Fibroblast of skin of back (primary cell): ENCODE measurements at places on chromosomes 13 and 19.

- no peak for DNase-seq
These were observed 236.9 kb downstream of the COL4A1 start for GRCh38 chr13:110070046-110070445.

- peak; percentile 83 for DNase-seq
These were observed 31.9 kb downstream of the PTPRS start for GRCh38 chr19:5308451-5309437.

GRCh38 chr19:48394331-48395169 lies 1.1 kb downstream of the GRIN2D start:
- DNase-seq, result no peak

- no peak for DNase-seq
These were observed 75.0 kb upstream of the VSTM2B start for GRCh38 chr19:29450812-29451211.

- no peak for DNase-seq
These were observed 32.5 kb downstream of the NFIC start for GRCh38 chr19:3398900-3399278.

- DNase-seq, result no peak
These were observed 7.6 kb downstream of the SIGLECL1 start for GRCh38 chr19:51258165-51259160.

DNA sequence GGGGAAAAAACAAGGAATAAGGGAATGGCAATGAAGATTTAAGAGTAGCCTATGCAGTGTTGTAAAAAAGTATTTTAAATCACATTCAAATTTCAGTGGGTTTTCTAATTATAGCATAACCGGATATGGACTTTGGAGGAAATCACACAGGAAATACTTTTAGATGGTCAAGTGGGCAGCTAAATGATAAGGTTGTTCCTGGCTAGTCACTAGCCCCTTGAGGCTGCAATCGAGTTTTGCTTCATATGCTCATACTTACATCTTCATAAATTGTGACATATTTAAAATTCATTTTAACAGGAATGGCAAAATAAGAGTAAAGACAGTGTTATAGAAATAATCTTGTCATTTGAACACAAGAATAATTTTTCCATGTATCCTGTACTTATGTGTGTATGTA lies 88.9 kb downstream of the WDFY2 start:
- DNase-seq, result no peak

DNA sequence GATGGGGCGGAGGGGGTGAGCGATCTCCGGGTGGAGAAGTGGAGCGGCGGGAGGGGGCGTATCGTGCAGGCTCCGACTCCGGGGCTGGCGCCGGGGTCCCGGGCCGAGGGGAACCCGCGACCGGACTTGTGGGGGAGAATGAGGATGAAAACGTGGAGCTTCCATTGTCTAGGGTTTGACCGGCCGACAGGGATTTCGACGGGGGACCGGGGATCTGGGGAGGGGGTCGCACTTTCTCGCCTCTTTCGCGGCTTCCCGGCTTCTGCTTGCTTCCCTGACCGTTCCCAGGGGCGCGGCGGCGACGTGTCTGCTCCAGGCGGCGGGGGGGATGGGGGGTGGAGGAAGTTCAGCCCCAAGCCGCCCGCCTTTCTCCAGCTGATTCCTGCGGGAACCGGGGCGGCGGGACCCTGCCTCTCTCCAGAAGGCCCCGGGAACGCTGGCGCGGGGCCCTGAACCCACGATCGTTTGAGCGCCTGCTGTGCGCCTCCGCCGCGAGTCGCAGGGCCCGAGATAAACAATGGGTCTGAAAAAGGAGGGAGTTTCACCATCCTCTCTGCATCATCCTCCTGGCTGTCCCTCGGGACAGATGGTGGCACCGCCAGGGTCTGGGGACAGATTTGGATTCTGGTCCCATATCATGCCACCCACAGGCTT lies 790 bp downstream of the TPM4 start:
- peak; percentile 57 for DNase-seq

GRCh38 chr19:48968813-48969218 lies 3.7 kb downstream of the FTL start:
- DNase-seq, result no peak

- DNase-seq, result no peak
These were observed 52.4 kb downstream of the TEX29 start for GRCh38 chr13:111372651-111373425.

DNA sequence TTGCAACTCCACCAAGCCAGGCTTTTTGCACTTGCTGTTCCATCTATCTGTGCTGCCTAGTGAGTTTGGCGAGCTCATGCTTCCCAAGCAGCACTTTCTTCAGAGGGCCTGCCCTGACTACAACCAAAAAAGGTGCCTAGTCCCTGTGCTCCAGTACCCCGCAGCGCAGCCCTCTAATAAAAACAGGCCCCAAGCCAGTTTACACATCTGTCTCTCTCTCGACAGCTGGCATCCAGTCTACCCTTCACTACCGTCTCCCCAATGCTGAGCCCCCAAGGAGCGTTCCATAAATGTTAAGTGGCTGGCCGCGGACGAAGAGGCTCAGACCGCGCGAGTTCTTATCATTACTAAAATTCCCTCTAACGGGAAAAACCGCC lies 512 bp downstream of the MED4 start:
- no peak for DNase-seq

DNA sequence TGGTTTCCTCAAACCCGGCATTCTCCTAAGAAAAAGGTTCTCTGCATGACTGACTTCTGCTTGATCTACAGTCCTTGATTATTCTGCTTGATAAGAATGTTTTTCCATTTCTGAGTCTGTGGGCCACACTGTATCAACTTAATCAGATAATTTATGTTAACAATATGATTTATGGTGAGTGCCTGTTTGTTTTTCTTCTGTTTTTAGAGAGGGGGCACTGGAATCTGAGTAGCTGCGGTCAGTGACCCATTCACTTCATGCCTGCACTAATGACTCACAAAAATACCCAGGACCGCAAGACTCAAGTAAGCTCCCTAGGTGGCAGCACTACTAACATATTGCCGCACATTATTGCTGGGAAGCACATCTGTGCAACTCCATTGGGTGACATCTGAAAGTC lies 542.3 kb upstream of the ATXN8OS start:
- peak; percentile 34 for DNase-seq

- peak; percentile 41 for DNase-seq
These were observed 22.7 kb upstream of the POP4 start for GRCh38 chr19:29583196-29583999.

- no peak for DNase-seq
These were observed 15.6 kb upstream of the LHFPL6 start for GRCh38 chr13:39618561-39618960.

GRCh38 chr19:531009-531752 lies 379 bp upstream of the CDC34 start:
- DNase-seq, result peak; percentile 81

GRCh38 chr19:49916839-49917733 lies 11.9 kb upstream of the ATF5 start:
- no peak for DNase-seq

DNA sequence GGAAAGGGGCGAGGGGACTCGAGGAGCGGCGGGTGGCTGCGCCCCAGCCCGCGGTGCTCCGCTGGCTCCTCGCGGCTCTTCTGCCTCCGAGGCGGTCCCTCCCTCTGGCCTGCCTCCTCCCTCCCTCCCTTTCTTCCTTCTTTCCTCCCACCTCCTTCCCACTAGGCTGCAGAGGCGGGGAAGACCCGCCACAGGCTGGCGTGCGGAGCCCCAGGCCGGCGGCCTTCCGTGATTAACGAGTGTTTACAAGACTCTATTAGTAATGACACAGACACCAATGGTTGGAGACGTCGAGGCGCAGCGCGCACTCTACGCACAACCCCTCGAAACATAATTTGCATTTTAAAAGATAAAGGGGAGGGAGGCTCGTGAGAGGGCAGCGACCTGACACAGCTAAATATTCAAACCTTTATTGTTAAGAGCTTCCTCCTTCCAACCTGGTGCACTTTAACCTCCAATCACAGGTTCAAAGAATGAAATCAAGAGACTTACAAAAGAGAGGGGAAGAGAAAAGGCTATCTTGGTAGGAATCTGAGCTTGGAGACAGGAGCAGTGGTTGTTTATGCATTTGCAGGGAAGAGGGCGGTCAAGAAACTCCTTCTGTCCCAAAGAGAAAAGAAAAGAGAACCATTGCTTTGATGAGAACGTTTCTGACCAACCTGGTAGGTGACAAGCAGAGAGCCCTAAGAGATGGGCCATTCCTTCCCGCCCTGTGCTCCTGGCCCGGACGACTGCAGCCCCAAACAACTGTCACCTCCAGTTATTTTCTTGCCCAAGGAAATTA lies at the start of gene CDX2:
TSS of gene CDX2 (minus strand) at position 234 of the 784 bp plus-strand sequence. CDS start 309 bp downstream, outside the sequence.
- no peak for DNase-seq

DNA sequence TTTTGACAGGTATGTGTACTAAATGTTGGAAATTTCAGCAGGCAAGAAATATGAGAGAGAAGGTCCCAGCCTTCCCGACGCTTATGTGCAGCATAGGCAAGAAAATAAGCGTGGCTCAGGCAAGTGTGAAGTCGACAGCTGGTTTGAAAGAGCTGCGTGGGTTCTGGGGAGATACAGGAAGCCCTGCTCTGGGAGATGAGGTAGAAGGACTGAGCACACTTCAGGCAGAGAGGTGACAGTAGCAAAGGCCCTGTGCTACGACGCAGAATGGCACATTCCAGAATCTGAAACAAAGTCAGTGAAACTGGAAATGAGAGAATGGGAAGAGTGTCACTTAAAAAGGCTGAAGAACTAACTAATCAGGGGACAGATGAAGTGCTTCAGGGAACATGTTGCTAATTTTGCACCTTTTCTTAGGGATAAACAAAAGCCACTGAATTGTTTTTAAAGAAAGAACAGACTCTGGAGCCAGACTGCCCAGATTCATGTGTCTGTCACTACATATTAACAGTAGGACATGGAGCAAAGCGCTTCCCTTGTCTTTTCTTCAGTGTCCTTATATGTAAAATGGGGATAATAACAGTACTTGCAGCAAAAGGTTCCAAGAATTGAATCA lies 160.1 kb downstream of the SPRY2 start:
- no peak for DNase-seq

DNA sequence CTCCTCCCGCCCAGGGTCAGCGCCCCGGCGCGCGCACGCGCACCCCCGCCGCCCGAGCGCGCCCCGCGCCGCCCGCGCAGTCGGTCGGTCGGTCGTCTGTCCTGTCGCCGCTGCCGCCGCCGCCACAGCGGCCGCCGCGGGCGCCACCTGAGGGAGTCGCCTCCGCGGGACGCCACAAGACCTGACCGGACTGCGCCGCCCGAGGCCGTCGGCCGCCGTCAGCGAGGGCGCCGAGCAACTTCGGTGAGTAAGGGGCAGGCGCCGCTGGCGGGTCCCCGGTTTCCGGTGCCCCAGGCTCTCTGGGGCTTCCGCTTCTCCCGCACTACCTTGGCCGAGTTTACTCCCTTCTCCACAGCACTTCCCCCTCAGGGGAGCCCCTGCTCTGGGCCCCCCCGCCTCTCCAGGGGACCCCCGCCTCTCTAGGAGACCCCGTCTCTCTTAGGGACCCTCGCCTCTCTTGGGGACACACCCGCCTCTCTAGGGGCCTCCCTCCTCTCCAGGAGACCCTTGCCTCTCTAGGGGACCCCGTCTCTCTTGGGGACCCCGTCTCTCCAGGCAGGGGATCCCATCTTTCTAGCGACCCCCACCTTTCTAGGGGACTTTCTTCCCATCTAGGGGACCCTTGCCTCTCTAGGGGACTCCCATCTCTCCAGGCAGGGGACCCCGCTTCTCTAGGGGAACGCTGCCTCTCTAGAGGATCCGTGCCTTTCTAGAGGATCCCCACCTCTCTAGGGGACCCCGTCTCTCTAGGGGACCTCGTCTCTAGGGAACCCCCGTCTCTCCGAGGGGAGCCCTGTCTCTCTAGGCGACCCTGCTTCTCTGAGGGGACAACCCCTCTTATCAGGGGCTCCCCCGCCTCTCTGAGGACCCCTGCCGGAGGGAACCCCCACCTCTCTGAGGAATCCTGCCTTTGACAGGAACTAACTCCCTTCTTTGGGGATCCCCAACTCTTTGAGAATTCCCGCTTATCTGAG lies 19.3 kb upstream of the GATAD2A start:
- no peak for DNase-seq

GRCh38 chr13:31927219-31927653 lies 104.3 kb upstream of the FRY start:
- DNase-seq, result no peak

GRCh38 chr13:35468195-35468594 lies 8.3 kb downstream of the MAB21L1 start:
- DNase-seq, result peak; percentile 56

DNA sequence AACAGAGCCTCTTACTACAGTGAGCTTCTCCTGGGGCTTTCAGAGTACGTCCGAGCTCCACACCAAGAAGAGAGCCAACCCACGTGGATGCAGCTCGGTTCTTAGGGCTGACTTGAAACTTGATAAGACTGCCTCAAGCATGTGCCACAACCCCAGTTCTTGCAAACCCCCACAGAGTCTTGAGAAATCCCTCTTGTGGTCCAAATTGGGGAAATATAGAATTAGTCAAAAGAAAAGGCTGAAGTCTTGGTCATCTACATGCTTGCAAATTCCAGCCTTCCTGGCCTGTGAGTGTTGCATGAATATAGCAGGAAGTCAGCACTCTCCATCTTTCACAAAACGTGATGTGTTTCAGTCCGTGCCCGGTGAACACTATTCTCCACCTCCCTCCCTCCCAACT lies 95.2 kb downstream of the GGACT start:
- no peak for DNase-seq

DNA sequence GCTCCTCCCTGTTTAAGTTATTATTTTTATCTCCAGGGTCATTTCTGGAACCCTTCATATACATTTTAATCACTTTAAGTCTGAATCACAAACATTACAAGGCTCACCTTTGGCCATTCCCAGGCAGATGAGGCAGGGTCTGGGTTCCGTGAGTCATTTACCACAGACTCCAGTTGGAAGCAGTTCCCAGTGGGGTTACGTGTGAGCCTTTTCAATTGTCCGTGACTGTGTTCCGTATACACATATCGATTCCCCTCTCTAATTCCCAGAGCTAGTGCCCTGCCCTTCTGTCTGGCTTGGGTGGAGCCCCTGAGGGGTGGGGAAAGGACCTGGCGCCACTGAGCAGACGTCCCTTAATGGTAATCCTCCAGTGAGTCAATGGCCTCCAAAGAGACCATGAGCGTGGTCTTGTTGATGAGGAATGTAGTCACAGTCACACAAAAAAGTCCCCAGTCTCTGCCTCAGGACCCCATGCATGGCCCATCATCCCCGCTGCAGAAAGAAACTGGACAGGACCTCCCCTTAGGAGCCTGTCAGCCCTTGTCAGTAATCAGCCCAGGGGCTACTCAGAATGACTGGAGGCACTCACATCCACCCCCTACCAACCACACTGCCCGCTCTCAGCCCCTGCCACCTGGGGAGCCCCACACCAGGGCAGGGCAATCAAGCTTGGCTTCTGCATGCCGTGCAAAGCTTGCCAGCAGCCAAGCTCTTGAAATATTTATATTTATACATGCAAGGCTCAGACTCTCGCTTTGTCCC lies 144.4 kb downstream of the ZIC5 start:
- DNase-seq, result no peak

DNA sequence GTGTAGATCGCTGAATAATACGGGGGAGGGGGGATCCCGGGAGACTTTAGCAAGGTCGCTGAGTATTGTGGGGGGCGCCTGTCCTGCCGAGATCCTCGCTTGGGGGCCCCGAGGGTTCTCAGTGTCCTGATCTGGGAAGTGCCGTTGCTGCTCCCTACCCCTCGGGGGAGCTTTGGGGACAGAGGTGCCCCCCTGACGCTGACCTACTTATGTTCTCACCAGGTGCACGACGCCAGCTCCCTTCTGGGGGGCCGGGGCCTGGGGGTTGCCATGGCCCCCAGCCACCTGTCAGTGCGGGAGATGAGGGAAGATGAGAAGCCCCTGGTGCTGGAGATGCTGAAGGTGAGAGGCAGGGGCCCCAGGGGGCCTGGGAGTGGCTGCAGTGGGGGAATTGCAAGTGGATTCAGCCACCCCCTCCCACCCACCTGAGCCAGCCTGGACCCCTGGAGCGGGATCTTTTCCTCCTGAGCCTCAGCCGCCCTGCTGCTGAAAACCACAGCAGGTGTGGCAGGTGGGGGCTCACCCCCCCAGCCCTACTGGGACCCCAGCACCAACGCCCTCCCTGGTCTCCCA lies 537 bp downstream of the NAT14 start:
- DNase-seq, result no peak
